HuH-7 (cell line): ENCODE measurements at places on chromosomes 5 and 9.

DNA sequence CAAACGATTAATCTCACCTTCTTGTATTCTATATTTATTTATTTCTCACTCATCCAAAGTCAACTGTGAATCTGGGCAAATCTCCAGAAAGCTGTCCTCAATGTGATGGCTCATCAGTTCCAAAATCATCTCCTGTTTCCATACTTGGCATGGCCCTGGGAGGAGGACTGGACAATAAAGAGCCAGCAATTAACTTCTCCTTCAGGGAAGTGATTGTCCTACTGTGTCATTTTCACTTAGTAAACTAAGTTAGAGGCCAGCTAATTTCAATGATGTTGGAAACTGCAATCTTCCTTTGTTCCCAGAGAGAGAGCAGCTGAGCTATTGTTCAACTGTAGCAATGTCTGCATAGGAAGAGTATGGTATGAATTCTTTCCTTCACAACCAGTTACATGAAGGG is 17.5 kb downstream of the CDH12 start:
- no peak for DNase-seq

GRCh38 chr9:37398464-37399025 is 24.0 kb upstream of the GRHPR start:
- DNase-seq = no peak

- peak; percentile 37 for DNase-seq
These were observed 11.8 kb downstream of the DEPDC1B start for GRCh38 chr5:60687927-60688720.

- no peak for DNase-seq
These were observed 23.5 kb downstream of the RIGI start for GRCh38 chr9:32502464-32502863.

GRCh38 chr5:19564036-19564435 is 424.0 kb downstream of the CDH18 start:
- no peak for DNase-seq

- DNase-seq = no peak
These were observed 2.1 kb downstream of the ANXA1 start for GRCh38 chr9:73153793-73154227.

DNA sequence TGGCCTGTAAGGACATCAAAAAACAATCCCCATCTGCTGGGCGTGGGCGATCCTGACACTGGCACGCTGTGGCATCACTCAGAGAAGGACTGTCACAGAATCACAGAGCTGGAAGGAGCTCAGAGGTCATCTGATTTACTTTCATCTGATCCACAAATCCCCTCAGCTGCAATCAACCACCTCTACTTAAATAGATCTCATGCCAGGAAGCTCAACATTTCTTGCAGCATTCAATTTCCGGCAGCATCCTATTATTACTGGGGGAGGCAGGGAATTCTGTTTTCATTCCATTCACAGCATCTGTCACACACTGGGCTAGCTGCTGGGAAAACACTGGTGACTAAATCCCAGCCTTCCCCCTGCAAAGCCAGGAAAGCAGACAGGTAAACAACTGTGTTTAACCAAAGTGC is 38.3 kb downstream of the RETREG1 start:
- no peak for DNase-seq

DNA sequence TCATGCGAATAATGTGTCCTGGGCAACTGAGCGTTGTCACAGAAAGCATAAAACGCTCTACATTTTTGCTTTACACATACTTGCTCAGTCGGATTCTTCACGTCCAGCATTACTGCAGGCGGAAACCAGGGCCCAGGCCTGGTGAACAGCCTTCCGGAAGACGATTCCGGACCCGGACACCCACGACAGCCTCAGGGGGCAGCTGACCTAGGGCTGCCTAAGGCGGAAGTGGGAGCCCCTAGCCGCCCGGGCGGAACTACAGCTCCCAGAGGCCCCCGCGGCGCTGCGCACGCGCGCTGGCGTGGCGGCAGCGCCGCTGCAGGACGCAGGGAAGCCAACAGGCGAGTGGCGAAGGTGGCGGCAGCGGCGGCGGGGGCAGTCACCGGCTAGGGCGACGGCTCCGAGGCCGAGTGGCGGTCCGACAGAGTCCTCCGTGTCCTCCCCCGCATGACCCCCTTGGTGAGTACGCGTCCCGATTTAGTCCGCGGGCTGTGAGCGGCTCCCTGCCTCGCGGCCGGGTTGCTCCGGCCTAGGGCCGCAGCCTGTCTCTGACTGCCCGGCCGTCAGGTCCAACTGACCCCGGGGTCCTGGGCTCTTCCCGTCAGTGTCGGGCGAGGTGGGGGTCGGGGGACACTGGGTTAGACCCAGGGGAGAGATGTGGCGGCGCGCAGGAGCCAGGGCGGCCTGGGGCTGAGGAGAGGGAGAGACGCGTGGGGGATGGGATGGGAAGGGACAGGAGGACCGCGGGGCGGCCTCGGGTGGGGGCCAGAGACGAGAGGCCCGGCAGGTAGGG is at the start of gene GAPVD1:
Gene GAPVD1, plus strand, starts transcription at position 326 of the 793 bp plus-strand sequence. CDS start 37,096 bp downstream, outside the sequence.
- peak; percentile 96 for DNase-seq

DNA sequence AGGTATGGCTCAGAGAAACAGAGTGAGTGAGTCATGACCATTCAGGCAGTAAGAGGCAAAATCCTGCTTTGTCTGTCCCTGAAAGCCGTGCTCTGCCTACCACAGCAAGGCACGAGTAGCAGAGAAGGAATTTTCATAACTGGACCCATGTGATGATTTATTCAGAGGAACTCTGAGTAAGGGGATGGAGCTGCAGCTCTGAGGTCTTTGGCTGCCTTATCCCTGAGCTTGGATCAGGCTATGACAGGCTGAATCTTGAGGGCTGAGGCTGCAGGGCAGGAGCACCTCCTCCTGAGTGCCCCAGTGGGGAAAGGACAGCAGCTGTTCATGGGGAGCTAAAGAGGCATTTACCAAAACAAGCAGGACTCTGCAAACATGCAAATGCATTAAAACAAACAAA is 183.4 kb downstream of the PAPPA start:
- DNase-seq = no peak

DNA sequence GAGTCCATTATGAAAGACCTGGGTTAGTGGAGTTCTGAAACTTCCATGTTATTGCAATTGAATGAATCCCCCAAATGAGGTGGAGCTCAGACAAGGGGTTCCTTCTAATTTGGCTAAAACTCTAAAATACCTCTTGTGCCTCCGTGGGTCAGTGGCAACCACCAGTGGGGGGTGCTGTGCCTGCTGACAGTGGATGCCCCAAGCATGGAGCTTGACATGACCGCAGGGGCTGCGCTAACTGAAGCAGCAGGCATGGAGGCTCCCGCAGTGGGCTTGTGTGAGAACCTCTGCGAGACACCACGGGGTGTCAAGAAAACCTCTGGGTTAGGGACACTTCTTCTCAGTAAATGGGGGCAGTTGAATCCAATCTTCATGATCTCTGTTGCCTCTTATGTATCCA is 200.5 kb downstream of the DRD1 start:
- DNase-seq = no peak

DNA sequence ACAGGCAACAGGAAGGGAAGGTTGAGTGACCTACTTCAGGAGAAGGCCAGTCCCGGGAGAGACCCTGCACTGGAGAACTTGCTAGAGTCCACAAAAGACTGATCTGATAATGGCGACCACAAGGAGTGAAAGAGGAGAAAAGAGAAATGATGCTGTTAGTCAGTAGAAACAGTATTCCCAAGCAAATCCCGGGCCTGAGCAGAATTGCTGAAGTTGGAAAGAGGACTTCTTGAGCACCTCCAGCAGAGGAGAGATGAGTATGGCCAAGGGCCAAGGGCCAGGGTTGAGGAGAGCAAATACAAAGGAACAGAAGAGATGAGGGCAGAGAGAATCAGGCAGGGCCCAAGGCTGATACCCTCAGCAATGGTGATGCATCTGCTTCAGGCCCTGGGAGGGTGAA is 392.2 kb downstream of the EBF1 start:
- DNase-seq = no peak

- DNase-seq = no peak
These were observed 442.9 kb downstream of the DTWD2 start for GRCh38 chr5:118545470-118545869.

- DNase-seq = no peak
These were observed 760 bp downstream of the ALDH1B1 start for GRCh38 chr9:38393128-38393796.

GRCh38 chr5:113267361-113267900 is 167.4 kb downstream of the TSSK1B start:
- DNase-seq = no peak

- no peak for DNase-seq
These were observed 40.1 kb downstream of the PHAX start for GRCh38 chr5:126640866-126641265.

DNA sequence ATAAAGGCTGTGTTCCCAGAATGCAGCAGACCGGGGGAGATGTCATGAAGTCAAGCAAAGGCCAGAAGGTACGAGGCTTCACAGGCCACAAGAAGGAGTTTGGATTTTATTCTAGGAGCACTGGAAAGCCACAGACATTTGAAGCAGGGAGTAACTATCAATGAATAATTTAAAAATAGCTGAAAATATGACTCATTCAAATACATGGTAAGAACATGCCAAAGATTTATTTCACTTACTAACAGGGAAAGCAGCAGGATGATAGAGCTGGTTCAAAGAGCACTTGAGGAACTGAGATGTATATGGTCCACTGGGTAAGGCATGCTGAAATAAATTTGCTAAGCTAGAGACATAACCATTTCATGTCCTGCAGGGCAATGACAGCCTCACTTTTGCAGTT is 53.2 kb downstream of the MSX2 start:
- no peak for DNase-seq
